Activated gamma-delta T cell treated with Interleukin-2 at 50 U/mL for 16 hours (primary cell): ENCODE measurements at places on chromosomes 3 and 15.
A peak's percentile ranks its signal among the peaks of the same experiment; 100 is the strongest.

- DNase-seq = no peak
These were observed 11.2 kb downstream of the SRGAP3 start for GRCh38 chr3:9238276-9238675.

DNA sequence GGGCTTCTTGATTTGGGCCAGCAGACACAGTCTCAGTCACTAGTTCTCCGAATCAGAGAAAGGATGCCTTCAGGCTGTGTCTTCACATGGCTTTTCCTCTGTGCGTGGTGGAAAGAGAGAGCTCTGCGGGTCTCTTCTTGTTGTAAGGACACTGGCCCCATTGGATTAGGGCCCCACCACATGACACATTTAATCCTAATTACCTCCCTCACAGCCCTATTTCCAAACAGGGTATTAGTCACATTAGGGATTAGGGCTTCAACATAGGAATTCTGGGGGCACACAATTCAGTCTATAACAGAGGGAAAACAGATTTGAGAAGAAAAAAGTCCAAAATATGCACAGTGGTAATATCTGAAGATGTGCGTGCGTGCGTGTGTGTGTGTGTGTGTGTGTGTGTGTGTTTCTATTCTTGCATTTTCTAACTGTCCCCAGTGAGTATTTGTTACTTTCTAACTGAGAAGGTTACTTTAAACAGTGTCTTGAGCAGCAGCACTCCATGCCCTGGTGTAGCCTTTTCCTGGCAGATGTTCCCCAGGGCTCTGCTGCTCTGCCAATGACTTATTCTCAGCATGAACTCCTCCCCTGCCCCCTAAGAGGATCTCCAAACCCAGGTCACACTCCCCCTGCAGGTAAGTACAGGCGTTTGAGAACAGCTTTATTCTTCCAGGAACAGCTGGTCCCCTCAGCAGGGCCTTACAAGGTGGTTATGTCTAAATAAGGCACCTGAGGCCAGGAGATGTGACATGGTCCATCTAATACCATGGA is 72.9 kb downstream of the RPL39L start:
- DNase-seq = peak; percentile 45

DNA sequence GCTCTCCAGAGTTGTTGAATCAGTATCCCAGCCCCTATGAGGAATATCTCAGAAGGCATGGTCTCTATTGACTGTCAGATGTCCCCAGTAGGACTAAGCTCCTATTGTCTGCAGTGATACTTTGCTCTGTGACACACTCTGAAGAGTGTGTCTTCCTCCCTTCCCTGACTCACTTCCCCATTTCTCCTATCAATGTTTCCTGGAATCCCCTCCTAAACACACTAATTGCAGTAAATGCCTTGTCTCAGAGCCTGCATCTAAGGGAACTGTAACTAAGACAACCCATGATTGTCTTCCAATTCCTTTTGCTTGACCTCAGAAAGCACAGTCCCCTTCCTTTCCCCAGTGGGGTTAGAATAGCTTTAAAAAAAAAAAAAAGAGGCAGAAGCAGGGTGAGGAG is 397.3 kb upstream of the PROK2 start:
- DNase-seq = no peak

DNA sequence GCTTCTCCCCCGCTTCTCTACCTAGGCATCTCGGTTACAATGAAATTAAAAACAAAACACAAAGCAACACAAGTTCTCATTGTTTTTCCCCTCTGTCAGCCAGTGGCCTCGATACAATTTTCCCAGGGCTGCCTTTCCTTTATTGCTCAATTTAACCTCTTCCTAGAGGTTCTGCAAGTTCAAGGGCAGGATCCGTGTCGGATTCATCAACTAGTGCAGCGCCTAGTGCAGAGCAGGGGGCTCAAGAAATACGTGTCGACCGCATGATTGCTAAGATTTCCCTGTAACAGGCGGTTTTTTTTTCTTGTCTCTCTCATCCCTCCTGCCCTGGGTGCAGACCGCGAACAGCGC is 1.4 kb upstream of the BHLHE40 start:
- DNase-seq = no peak

DNA sequence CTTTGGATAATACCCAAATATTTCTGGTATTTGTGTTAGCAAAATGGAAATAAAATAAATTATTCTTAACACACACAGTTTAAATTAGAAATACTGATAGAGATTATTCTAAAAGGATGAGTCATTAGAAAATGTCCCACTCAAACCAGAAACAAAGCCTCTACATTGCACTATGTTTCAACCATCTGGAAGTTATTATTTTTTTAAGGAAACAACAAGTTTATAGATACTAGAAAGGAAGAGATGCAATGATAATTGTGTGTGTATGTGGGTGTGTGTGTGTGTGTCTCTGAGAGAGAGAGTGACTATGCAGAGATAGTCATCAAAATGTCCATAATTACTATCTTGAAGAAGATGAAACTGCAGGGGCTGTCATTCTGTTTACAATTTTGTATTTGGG is 1340.5 kb downstream of the ROBO1 start:
- DNase-seq = no peak

GRCh38 chr15:97235611-97235985 is 724.9 kb upstream of the ARRDC4 start:
- DNase-seq = no peak

DNA sequence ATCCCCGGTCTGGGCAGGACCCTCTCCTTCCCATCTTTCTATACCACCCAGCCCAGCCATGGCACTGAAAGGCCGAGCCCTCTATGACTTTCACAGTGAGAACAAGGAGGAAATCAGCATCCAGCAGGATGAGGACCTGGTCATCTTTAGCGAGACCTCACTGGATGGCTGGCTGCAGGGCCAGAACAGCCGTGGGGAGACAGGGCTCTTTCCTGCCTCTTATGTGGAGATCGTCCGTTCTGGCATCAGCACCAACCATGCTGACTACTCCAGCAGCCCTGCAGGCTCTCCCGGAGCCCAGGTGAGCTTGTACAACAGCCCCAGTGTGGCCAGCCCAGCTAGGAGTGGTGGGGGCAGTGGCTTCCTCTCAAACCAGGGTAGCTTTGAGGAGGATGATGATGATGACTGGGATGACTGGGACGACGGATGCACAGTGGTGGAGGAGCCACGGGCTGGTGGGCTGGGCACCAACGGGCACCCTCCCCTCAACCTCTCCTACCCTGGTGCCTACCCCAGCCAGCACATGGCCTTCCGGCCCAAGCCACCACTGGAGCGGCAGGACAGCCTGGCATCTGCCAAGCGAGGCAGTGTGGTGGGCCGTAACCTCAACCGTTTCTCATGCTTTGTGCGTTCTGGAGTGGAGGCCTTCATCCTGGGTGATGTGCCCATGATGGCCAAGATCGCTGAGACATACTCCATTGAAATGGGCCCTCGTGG is 1.5 kb downstream of the SNX33 start:
- no peak for DNase-seq

DNA sequence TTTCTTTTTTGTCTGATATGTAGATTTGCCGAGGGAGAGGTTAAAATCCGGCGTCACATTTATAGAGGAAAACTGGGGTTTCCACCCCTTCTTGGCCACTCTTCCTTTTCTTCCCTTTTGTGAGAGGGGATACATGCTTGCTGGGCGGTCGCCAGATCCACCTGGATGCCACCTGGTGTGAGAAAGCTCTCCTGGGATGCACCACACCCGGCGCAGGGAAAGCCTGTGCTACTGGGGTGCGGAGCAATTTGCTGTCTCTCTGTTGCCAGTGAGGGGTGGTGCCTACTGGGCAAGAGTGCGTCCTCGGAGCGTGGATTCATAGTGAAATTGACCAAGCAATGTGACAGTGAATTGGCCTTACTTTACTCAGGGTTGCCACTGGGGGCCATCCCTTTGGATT is 2.5 kb upstream of the RGMA start:
- no peak for DNase-seq

DNA sequence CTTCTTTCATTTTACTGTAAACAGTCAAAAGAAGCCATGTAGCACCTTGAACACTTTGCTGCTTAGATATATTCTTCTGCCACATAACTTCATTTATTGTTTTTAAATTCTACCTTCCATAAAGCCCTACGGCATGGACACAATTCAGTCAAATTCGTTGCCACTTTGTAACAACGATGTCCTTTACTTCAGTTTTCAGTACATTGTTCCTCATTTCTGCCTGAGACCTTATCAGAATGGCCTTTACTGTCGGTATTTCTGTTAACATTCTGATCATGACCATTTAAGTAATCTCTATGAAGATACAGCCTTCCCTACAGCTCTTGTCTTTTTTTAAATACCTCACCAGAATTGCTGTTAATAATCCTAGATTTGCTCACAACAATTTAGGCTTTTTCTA is 466.9 kb downstream of the NAALADL2 start:
- DNase-seq = no peak

GRCh38 chr15:76982356-76982755 is 12.6 kb upstream of the PSTPIP1 start:
- no peak for DNase-seq

DNA sequence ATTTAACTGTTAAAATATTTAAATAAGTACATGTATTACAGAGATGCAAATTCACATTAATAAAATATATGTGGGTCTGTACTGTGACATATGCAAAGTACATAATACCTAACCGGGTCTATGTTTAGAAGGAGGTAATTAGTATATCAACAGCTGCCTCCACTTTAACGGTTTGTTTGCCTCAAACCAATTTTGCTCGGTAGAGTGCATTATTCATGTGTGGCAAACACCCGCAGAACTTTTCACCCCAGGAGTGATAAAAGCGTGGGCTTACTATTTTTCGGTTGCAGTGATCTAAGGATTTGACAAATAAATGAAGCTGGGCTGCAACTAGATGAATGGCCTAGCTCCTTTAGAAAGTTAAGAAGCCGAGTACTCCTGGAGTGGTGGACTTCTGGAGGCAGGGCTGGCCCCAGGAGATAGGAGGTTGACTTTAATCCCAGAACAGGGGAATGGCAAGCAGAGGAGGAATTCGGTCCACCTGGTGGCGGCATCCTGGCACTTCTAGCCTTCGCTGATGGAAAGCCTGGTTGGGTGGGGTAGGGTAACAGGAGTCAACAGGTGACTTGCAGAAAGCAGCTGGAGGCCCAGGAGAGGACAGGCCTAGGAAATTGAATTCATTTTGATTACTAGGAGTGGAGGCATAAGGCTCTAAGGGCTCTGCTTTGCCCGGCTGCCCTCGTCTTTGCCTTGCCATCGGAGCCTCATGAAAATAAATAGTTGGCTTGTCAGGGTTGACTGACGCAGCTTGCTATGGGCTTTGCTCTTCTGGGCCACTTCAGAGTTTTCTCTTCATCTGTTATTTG is 2.4 kb downstream of the SLCO3A1 start:
- DNase-seq = peak; percentile 8

- DNase-seq = no peak
These were observed 77.9 kb downstream of the DNASE1L3 start for GRCh38 chr3:58132850-58133249.

GRCh38 chr3:147462856-147463255 is 53.7 kb downstream of the ZIC1 start:
- no peak for DNase-seq

DNA sequence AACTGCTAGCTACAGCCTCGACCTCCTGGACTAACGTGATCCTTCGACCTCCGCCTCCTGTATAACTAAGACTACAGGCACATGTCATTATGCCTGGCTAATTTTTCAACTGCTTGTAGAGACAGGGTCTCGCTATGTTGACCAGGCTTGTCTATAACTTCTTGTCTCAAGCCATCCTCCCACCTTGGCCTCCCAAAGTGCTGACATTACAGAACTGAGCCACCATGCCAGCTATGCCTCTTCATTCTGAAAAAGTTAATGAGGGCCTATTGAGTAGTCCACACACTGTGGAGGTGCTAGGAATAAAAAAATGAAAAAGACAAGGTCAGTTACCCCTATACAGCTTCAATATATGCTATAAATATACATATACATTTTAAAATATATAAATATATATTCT is 18.3 kb upstream of the EPHA6 start:
- DNase-seq = no peak

DNA sequence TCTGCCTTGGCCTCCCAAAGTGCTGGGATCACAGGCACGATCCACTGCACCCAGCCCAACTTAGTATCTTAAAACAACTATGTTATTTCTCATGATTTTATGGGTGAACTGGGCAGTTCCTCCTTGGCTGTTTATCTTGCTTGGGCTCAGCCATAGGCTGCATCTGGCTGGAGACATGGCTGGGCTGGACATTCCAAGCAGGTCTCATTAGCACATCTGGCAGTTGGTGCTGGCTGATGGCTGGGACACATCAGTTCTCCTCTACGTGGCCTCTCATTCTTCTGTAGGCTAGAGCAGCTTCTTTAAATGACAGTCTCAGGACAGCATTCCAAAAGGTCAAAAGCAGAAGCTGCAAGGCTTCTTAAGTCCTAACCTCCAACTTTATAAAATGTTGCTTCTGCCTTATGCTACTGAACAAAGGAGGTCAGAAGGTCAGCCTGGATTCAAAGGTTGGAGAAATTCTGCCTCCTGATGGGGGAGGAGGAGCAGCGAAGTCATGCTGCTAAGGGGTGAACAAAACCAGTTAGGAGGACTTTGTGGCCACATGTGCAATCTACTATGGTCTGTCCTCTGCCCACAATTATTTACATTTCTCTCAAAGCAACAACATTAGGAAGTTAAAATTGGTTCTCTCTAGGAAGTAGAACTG is 144.0 kb downstream of the AQP9 start:
- DNase-seq = no peak

GRCh38 chr3:66390013-66390412 is 110.8 kb downstream of the LRIG1 start:
- no peak for DNase-seq

DNA sequence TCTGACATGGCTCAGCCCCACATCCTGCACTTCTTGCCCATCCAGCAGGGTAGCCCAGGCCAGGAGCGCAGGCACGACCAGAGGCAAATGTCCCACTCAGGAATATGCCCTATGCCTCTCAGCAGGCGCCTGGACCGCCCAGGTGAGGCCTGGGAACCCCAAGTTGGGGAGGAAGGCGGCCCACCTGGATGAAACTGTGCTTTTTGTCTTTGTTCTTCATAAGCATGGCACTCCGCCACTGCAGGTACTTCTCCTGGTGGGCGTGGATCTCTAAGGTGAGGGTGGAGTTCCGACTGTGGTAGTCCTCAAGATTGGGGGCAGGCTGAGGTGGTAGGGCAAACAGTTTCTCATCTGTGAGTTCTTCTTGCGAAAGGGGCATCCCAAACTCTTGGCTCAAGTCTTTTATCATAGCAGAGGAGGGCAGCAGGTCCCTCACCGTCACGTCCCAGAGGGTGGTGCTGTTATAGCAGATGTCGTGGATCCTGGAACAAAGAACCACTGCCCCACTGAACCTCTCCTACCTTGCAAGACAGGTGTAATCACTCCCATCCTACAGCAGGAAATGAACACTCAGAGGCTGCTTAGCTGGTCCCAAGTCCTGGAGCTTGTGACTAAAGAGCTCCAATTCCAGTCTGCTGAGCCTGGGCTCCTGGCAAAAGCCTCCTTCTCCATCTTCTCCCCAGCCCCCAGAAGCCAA is 53.2 kb downstream of the ACAD9 start:
- no peak for DNase-seq

DNA sequence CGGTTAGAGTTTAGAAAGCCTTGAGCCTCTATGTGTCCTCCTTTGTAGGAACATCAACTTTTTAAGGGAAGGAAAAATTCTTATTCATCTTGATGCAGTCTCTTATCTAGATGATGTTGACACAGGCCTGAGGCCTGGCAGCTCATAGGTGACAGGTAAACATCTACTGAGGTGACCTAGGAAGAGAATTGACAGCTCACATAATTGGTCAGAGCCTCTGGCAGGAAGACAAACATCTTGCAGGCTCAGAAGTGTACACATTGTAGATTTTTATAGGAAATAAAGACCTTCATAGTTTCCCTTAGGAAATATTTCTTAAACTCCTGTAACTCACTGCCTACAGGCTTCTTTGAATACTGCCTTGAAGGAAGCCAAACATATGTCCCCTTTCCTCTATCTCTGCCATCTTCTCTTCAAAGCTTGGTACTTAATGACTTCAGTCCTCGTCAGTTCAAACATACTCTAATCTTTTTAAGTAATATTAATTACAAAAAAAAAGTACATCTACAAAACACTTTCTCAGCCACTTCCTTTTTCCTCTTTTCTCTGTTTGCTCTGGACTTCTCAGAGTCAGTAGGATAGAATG is 341.3 kb downstream of the TBL1XR1 start:
- no peak for DNase-seq
